ENCODE measurements at places on chromosomes 7 and 10. TPM values are rescaled to one million over a fixed set of nuclear protein-coding genes. Genes with fewer than 3 reads are reported as not detected.
A peak's percentile ranks its signal among the peaks of the same experiment; 100 is the strongest.

- peak; percentile 83 for DNase-seq
Observed at GRCh38 chr10:130686689-130687300, 550.6 kb downstream of the GLRX3 start.

- peak; percentile 49 for DNase-seq
Observed at GRCh38 chr10:49161411-49161997, 26.7 kb downstream of the TMEM273 start.

DNA sequence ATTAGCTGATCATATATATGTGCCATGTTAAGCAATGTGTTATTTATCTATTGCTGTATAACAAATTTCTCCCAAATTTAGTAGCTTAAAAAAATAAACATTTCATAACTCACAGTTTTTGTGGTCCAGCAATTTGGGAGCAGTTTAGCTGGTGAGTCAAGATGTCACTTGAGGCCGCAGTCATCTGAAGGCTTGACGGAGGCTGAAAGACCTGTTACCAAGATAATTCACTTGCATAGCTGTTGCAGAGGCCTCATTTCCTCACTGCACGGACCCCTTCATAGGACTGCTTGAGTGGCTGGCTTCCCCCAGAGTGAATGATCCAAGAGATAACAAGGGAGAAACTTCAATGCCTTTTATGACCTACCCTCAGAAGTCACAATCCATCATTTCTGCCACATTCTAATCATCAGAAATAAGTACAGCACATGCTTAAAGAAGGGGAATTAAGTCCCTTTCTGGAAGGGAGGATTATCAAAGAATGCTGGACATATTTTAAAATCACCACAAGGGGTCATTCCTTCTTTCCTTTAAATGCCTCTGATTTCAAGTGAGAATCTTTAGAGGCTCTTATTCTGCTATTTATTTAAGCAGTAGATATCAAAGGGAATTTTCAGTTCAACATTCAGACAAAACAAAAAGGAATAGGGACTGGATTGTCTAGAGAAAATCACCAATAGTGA, 10.5 kb upstream of the SRPK2 start:
- no peak for DNase-seq

DNA sequence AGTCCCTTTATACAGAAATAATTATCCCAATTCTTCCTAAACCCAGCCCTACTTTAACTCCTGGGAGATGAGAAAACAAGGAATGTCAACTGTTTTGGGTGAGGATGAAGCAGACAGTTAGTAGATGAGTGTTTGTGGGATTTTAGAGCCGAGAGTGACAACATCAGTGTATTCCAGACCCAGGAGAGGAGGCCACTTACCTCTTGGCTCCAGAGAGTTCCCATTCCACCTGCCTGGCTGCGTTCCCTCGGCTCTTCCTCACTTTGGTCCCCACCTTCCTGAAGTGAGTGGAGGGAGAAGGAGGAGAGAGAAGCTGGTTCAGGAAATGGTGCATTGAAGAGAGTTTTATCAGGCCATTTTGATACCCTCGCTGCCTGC, 579 bp downstream of the KEL start:
- no peak for DNase-seq

DNA sequence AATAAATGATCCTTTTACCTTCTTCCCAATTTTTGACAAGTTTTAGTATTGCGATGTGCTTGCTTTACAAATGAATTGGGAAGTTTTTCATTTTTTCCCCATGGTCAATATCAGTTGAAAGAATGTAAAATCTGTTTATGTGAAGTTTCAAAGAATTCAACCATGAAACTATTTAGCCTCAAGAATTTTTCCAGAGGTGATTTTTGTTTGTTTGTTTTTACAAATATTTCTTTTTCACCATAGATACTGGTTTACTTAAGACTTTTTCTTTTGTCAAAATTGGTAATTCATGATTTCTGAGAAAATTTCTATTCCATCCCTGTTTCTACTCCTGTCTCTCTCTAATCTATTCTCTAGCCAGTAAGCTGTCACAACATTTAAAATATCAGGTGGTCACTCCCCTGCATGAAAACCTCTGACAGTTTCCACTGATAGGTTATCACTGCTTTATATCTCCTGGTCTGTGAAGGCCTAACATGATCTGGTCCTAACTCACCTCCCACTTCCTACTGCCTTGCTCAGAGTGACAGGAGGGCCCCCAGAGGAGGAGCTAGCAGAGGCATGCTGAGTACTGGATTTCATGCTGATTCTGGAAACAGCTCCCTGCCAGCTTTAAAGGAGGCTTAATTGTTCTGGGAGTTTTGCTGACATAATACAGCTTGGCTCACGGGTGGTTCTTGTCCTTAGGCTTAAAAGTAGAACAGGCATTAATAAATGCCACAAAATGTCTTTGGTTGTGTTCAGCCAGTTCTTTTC, 7.6 kb upstream of the ARMS2 start:
- DNase-seq, result no peak

DNA sequence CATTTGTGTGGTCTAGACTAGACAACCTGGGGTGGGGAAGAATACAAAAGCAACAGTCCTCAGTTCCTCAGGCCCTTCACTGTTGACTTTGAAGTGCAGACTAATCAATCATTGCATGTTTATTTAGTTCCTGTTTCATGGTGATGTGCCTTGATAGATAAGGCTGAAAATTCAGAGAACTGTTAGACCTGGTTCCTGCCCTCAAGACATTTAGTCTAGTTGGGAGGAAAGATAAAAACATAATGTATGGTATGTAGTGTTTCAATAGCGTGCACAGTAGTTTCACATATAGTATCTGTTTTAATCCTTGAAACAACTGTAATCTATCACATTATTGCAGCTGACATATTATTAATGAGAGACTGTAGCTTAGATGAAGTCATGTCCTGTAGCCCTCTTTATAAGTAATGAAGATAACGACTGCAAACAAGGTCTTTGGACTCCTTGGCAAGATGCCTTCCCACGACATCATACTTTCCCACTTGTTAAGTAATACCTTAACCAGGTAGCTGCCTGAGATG, 124.0 kb downstream of the CELF2 start:
- DNase-seq, result no peak

DNA sequence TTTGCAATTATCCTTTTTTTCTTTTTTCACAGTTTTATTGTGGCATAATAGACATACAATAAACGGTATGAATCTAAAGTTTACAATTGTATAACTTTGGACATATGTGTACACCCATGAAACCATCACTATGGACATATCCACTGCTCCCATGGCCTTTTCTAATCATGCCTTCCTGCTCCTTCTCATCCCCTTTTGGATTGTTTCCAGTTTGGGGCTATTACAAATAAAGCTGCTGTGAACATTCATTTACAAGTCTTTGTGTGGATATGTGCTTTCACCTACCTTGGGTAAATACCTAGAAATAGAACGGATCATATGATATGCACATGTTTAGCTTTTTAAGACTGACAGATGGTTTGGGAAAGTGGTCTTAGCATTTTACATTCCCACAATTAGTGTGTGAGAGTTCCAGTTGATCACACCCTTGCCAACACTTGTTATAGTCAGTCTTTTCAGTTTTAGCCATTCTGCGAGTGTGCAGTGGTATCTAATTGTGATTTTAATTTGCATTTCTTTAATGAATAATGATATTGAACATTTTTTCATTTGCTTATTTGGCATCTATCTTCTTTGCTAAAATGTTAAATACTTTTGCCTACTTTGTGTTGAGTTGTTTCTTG, 120.9 kb upstream of the KAT6B start:
- no peak for DNase-seq

- no peak for DNase-seq
Observed at GRCh38 chr7:92768501-92769393, 67.6 kb downstream of the CDK6 start.

DNA sequence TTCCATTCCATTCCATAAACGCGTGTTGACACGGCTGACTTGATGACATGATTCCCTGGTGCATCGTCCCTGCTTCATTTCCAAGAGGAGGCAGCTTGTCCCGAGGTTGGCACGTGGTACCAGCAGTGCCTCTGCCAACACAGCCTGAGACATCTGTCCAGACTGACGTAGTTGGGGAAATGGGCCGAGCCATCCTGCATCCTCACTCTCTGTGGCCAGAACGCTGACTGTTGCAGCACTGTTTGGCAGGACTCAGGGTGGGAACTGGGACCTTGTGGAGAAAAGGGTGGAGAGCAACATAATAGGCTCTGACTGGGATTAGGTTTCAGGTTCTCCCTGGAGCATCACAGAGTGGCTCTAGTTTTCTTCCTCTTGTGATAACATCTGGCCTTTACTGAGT, 118.6 kb upstream of the BTBD16 start:
- no peak for DNase-seq

DNA sequence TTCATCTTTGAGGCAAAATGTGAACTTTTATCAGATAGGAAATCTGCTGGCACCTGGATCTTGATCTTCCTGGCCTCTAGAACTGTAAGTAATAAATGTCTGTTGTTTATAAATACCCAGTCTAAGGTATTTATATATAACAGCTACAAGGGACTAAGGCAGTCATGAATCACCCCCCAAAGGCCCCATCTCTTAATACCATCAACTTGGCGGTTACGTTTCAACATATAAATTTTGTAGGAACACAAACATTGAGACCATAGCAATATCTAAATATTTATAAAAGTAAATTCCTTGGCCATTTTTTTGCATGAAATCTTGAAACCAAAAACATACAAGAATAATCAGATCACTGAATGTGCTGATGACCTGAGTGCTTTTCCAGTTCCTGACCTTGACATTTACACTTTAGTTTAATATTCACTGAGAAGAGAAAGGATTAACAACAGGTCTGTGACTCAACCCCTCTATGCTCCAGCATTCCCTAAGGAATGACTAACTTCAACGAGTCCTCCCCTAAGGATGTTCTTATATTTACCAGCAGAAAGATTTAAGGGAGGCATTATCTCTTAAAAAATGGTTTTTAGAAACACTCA, 1438.5 kb upstream of the CELF2 start:
- DNase-seq, result no peak

- peak; percentile 1 for DNase-seq
Observed at GRCh38 chr10:71080381-71081228, 131.8 kb upstream of the UNC5B start.

DNA sequence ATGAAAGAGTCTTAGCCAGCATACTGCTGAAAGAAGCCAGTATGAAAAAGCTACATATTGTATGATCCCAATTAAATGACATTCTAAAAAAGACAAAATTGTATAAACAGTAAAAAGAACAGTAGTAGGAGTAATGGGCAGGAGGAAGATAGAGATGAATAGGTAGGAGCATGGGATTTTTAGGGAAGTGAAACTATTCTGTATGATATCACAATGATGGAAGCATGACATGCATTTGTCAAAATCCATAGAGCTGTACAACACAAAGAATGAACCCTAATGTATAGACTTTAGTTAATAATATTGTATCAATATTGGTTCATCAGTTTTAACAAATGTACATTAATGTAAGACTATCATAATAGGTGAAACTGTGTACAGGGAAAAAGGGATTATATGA, 147.9 kb downstream of the IMMP2L start:
- DNase-seq, result no peak

DNA sequence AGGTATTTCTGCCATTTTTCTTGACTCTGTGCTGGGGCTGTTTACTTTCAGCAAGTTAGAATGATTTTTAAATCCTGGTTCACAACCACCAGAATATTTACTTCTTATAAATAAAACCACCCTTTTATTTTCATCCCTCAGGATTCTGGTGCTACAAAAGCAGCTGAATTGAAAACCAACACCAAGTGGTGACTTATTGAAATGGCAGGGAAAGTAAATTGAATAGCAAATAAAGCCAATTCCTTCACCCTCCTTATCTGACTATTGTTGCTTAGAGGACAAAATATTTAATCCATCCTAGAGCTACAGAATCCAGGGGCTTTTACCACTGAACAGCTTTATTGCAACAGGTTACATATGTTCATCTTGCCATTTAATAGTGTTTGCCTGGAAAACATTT, 828.6 kb upstream of the GHITM start:
- DNase-seq, result peak; percentile 5

GRCh38 chr7:5758753-5759335, 22.6 kb downstream of the RNF216 start:
- no peak for DNase-seq

DNA sequence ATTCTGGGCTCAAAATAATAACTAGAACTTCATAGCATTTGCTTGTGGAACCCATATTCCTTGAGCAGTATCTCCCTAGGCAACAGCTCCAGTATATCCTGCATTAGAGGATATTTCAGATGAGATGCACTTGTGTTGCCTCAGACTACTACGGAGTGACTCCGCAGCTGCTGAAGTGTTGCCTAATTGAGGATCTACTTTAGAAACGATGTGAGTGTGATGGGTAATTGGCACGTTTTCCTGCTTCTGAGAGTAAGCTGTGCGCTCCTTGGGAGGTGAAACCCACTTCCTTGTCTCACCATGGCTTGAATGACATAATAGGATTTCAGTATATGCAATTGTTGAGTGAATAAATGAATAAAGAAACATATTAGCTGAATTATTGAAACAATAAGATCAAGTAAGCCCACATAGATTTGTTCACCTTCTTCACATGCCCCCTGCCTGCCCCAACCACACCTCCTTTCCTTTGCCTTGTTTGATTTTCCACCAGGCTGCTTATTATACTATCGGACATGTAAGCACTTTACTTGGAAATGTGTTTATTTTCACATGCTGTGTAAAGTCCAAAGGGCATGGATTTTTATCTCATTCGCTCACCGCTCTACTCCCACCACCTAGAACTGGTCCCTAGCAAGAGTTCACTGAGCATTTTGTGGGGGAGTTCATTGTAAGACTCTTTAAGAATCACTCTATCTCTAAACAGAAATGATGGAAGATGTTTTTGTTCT, 303.8 kb downstream of the KCNMA1 start:
- no peak for DNase-seq

GRCh38 chr7:129721068-129721467, 109.5 kb downstream of the NRF1 start:
- no peak for DNase-seq

GRCh38 chr7:50822110-50822509, 39.4 kb upstream of the GRB10 start:
- no peak for DNase-seq

DNA sequence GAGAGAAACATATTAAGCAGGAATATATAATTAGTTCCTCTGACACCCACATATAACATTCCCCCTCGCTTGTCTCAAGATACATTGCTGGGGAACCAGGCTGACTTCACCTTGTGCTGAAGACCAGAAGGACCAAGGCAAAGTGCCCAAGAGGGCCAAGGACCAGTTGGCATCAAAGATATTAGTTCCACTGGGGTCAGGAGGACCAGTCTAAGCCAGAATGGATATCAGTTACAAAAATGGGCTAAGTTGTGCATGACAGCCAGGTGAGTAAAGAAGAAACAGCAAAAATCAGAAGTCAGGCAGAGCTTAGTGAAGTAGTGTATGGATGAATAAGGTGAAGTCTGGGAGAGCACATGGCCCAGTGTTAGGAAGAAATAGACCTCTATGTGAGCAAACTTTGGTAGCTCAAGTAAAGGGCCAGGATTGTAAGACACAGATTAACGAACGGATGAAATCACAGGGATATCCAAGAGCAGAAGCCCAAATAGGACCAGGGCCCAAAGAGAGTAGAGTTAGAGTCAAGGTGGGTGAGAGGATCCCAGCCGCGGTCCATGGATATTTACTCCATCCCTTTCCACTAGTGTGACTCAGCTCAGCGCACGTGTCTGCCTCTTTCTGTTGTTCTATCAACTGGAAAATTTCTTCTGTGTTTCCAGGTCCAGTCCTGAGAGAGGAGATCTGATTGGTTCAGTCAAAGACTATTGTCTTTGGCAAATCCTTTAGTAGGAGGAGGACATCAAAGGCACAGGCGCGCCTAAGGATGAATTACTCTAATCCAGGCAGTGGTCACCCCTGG, 5.0 kb downstream of the CALD1 start:
- peak; percentile 46 for DNase-seq

The NKX2-3 gene
- total RNA-seq, result not detected

The PLEKHS1 gene
- total RNA-seq, result not detected

The LHPP gene
- total RNA-seq, result 23.3 TPM

The ZNF503 gene
- 8.3 TPM for total RNA-seq

The FAM25A gene
- total RNA-seq, result not detected

The CHST12 gene
- total RNA-seq, result 0.43 TPM

The DKK1 gene
- 16.1 TPM for total RNA-seq

All from neural progenitor cell (in vitro differentiated cells).